ENCODE measurements at places on chromosomes 6 and 20. TPM values are rescaled to one million over a fixed set of nuclear protein-coding genes. Genes with fewer than 3 reads are reported as not detected.

DNA sequence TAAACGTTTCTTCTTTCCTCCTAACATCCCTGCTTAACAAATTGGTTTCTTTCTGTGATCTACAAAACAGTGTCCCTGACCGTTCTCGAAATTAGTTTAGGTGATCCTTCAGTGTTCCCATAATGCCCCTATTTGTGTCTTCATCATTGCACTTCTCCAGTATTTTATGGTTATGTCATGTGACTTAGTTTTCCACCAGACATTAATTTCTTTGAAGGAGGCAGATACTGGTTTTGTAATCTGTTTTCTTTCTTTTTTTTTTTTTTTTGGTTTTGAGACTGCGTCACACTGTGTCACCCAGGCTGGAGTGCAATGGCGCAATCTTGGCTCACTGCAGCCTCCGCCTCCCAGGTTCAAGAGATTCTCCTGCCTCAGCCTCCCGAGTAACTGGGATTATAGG lies 49.2 kb downstream of the FAM217A start:
- no peak for DNase-seq

DNA sequence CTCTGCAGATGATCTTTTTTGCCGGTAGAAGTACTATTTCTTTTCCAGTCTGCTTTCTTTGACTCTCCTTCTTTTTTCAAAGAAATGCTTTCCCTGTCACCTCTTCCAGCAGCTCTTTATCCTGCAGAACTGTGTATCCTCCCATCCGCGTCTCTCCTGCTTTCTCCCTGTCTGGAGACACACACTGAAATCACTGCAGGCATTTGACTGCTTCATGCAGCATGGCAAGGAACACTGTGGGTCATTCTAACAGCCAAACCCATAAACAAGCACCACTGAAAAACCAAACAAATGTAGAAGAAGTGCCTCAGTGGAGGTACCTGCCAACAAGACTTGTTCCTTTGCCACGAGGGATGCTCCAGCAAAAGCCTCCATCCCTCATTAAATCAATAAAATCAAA lies 403.7 kb upstream of the CITED2 start:
- DNase-seq, result no peak

- peak; percentile 69 for DNase-seq
These were observed 38.7 kb downstream of the RGS17 start for GRCh38 chr6:153092082-153093013.

DNA sequence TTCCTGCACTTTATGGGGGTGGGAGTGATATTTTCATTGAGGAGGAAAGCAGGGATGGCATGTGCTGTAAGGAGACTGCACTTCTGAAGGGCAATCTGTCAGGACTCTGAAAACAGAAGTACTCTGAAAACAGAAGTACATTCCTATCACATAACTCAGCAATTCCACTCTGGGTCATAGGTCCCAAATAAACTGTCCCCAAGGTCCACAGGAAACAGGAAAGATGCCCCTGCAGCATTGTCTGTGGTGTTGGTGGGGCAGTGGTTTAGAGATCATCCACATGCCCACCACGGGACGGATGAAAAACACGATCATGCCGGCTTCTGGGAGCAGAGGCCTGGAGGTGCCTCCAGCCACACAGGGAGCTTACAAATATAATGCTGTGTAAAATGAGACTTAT lies 150.3 kb downstream of the OTOR start:
- DNase-seq, result no peak

DNA sequence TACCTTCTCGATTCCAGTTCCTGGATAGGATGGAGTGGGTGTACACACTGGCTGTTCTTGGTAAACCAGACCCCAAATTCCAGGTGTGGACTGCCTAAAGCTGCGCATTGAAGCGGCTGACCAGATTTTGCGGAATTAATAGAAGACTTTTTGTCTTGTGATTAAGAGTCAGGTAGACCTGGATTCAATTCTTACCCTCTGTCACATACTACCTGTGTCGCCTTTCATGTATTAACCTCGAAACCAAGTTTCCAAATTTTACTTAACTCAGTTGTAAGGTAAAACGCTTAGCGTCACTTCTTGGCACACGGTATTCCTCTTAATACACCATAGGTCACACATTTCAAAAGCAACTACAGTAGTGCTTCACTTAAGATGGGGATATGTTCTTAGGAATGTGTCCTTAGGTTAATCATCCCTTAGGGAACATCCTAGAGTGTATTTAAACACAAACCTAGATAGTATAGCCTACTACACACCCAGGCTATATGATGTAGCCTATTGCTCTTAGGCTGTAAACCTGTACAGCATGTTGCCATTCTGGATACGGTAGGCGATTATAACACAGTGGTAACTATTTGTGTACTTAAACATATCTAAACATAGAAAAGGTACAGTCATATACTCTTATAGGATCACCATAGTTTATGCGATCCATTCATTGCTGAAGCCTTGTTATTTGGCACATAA lies 733 bp upstream of the GOPC start:
- DNase-seq, result no peak

DNA sequence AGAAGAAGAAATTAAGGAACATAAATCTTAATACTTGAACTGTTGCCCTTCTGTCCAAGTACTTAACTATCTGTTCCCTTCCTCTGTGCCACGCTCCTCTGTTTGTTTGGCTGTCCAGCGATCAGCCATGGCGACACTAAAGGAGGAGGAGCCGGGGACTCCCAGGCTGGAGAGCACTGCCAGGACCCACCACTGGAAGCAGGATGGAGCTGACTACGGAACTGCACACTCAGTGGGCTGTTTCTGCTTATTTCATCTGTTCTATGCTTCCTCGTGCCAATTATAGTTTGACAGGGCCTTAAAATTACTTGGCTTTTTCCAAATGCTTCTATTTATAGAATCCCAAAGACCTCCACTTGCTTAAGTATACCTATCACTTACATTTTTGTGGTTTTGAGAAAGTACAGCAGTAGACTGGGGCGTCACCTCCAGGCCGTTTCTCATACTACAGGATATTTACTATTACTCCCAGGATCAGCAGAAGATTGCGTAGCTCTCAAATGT lies 17.1 kb downstream of the IRF4 start:
- DNase-seq, result no peak

DNA sequence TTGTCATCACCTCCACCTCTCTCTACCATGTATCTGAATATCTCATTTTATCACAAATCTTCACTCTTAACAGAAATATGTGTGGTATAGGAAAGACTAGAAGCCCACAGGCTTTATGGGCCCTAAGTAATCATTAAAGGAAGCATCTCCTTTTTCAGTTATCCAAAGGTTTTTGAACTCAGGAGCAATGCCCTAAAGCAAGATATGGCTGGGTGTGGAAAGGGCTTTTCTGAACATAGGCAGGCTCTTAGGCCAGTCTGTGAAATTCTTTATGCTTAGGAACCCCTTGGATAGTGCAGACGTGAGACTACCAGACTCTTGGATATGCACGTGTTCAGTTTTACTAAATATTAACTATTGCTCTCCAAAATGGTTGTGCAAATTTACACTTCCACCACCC lies 99.5 kb downstream of the ADTRP start:
- DNase-seq, result no peak

- peak; percentile 78 for DNase-seq
These were observed 496.0 kb upstream of the MARCKS start for GRCh38 chr6:113361014-113361645.

- DNase-seq, result no peak
These were observed 32.0 kb downstream of the POM121L2 start for GRCh38 chr6:27280064-27280539.

- no peak for DNase-seq
These were observed 548 bp upstream of the BCAS4 start for GRCh38 chr20:50794181-50794845.

GRCh38 chr6:35948725-35949124 lies 27.8 kb upstream of the SRPK1 start:
- no peak for DNase-seq

- DNase-seq, result no peak
These were observed 1.4 kb downstream of the CST8 start for GRCh38 chr20:23492292-23492691.

GRCh38 chr6:16057446-16057845 lies 71.4 kb upstream of the MYLIP start:
- no peak for DNase-seq

- DNase-seq, result no peak
These were observed 609.3 kb upstream of the ADGRB3 start for GRCh38 chr6:68025764-68026163.

GRCh38 chr6:23280437-23280836 lies 711.1 kb downstream of the HDGFL1 start:
- no peak for DNase-seq

DNA sequence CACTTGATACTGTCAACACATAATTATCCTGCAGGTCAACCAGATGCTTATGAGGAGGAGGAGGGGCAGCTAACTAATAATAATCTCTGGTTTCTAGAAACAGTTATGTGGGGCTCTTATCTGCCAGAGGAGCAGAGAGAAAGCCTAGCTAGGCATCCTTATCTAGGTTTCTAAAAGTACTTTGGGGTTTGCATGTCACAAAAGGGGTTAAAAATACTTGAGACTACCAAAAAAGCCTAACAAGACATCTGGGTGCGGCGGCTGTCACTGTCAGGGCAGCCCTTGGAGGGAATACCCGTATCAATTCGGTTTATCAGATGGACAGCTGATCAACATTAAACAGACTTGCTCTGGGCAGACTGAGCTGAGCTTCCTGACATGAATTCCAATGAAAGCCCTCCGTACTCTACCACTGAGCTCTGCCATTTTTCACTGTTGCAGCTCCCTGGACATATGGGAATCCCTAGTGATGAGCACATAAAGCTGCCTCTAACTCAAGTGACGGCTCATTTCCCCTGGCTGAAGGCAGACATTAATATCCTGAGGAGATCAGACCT lies 166.6 kb downstream of the PDSS2 start:
- no peak for DNase-seq

- no peak for DNase-seq
These were observed 97.3 kb downstream of the SLX4IP start for GRCh38 chr20:10532361-10532760.

DNA sequence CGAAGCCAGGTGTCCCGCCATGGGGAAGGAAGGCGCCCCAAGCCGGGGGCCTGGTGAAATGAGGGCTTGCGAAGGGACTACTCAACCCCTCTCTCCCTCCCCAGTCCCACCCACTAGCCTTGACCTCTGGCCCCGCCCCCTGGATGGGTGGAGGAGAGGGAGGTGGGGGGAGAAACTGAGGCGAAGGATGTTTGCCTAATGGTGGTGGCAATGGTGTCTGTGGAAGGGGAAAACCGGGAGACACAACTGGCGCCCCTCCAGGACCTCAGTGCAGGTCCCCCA lies at the start of gene POU5F1:
Gene POU5F1, minus strand, starts transcription at position 83 of the 282 bp plus-strand sequence. Its CDS starts 62 bp downstream, at position 21.
- no peak for DNase-seq

DNA sequence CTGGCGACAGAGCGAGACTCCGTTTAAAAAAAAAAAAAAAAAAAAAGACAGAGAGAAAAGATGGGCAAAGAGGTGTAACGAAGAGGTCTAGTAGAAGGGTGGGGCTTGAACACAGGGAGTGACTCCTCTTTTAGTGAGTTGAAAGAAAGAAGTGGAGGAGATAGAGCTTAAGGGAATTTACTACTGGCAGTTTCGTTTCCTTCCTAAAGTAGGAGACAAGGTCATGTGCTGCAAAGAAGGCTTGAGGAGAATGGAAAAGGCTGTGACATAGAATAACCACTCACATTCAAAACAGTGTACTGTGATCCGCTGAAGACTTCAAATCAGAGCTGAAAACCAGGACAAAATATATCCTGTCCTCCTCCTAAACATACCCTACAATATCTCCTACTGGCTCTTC lies 63.8 kb upstream of the EIF2S2 start:
- DNase-seq, result no peak

- no peak for DNase-seq
These were observed 270.2 kb upstream of the IMPG1 start for GRCh38 chr6:76342611-76343160.

- no peak for DNase-seq
These were observed 11.4 kb downstream of the ULBP3 start for GRCh38 chr6:150057501-150057951.

The MYCT1 gene
- 8.4 TPM for total RNA-seq

The TREM2 gene
- not detected for total RNA-seq

The TNNC2 gene
- not detected for total RNA-seq

The OOEP gene
- 0.41 TPM for total RNA-seq

The ADGRB3 gene
- total RNA-seq, result 0.92 TPM

The SNX21 gene
- 28.4 TPM for total RNA-seq

The GUCA1A gene
- 0.96 TPM for total RNA-seq

The SPATS1 gene
- not detected for total RNA-seq

The FRK gene
- total RNA-seq, result 2.9 TPM

The TAGAP gene
- 0.96 TPM for total RNA-seq

The TSBP1 gene
- total RNA-seq, result not detected

The CPXM1 gene
- total RNA-seq, result 68.7 TPM

The RIPK1 gene
- total RNA-seq, result 20.5 TPM

The PLEKHG1 gene
- total RNA-seq, result 52.9 TPM

The TFAP2C gene
- 0.17 TPM for total RNA-seq

The OPRM1 gene
- not detected for total RNA-seq

The CALHM4 gene
- total RNA-seq, result not detected

All from kidney epithelial cell (primary cell).